ENCODE measurements at places on chromosomes 16 and 17. TPM values are rescaled to one million over a fixed set of nuclear protein-coding genes. Genes with fewer than 3 reads are reported as not detected.

DNA sequence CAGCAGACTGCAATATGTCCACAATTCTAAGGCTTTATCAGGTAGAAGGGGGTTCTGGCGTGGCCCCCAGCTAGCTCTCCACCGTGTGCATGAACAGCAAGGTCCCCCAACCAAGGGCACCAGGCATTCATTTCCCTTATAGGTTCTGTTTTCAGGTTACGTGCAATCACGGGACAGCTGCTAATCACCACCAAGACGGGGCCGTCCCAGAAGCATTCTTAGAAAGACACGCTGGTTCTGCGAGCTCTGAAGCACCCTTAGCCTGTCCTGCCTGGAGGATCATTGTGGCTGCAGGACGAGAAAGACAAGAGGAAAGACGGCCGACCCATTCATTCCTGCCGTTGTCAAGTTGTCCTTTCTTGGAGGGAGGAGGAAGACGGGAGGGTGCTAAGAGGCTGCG is 302.9 kb downstream of the SOX9 start:
- DNase-seq: no peak

DNA sequence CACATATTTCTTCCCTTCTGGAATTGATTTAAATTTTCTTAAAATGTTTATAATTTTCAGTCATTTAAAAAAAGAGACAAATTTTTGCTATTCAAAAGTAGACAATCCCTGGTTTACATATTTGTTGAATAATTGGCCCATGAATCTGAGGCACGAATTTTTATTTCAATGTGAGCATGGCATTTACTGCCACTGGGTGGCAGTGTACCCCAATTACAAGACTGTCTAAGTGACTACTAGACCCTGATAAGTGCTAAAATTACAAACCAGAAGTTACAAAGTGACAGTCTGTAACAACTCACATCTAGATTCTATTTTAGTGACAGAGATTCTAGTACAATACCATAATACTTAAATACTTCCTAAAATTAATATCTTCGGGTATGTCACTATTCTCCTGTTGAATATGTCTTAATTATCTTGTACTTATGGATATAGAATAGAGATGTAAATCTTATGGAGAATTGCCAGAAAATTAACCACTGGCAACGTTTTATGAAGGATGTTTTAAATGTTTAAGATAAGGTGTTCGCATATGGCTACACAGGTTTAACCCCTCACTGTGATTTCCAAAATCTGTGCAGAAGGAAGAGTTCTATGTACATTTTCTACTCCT is 235.8 kb downstream of the MAP2K4 start:
- DNase-seq: no peak

DNA sequence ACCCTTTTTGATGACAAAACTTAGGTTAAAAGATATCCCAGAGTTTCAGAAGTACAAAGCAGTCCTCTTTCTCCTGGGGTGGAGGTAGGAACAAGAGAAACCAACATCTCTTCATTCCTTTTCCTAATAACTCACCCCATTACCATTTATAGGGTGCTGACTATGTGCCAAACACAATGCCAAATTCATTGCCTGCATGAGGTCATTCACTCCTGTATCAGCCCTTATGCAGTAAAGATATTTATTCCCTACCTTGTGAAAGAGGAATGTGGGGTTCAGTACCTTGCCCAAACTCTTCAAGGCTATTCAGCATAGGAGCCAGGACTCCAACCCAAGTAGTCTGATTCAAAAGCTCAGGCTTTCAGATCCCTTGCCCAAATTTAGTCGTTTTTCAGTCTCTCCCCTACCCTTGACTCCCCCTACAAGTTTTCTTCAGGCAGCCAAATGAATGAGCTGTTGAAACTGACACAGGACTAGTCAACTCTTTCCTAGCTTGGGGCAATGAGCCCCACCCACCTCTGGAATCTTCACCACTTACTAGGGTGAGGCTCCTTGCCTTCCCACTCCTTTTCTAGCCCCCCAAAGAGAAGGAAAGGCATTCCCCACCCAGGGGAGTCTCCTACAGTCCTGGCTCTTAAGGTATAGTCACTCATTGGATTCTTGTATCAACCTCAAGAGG is 5.9 kb downstream of the KRT14 start:
- no peak for DNase-seq

DNA sequence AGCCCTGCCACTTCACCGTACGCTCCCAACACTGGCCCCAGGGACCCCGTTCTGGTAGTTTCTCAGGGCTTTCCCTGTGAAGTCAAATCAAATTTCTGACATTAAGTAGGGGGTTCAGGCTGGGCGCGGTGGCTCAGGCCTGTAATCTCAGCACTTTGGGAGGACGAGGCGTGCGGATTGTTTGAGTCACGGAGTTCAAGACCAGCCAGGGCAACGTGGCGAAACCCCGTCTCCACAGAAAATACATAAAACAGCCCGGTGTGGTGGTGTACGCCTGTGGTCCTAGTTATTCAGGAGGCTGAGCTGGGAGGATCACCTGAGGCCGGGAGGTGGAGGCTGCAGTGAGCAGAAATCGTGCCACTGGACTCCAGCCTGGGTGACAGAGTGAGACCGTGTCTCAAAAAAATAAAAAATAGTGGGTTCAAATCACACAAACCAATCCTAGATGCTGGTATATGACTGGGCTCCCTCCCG is 632 bp downstream of the CYBC1 start:
- DNase-seq: no peak

DNA sequence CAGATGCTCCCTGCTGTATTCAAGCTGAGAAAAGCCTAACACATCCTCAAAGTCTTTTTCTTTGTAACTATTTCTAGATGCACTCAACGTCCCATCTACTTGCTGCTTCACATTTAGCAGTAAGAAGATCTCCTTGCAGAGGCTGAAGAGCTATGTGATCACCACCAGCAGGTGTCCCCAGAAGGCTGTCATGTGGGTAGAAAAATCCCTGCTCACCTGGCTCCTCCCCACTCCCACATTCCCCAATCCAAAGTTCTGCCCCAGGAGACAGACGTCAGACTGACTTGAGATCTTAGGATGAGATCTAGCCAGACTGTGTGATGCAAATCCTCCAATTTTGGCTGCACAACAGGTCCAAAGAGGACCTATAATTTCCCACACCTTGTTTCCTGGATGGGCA is 1.1 kb downstream of the CCL13 start:
- DNase-seq: no peak

DNA sequence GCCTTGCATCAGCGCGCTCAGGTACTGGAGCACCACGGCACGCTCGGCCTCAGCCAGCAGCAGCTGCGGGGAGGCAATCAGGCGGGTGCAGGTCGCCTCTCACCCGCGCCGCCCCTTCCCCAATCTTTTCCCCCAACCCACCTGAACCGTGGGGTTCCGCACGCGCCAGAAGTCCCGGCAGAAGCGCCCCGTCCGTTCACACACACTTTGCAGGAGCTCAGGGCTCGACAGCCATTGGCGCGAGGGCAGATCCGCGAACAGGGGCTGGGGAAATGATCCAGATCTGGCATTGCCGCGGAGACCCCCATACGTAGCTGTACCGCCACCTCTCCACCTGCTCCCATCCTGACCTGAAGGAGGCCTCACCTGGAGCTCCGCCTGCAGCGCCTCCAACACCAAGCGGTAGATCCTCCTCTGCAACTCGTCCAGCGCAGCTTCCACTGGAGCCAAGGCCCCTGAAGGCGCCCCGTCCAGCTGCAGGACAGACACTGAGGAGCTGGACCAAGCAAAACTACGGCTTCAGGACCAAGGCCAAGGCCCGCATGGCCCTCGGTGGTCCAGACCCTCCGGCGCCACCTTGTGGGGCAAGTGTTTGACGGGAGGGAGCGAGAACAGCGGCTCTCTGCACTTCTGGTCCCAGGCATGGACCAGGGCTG is 1.4 kb upstream of the MATCAP1 start:
- DNase-seq: peak; percentile 97

- DNase-seq: peak; percentile 60
Observed at GRCh38 chr16:56743840-56744239, 13.9 kb downstream of the NUP93 start.

GRCh38 chr16:27193300-27193990 is 9.9 kb upstream of the KDM8 start:
- no peak for DNase-seq

GRCh38 chr16:1580956-1581355 is 30.9 kb downstream of the IFT140 start:
- DNase-seq: no peak

DNA sequence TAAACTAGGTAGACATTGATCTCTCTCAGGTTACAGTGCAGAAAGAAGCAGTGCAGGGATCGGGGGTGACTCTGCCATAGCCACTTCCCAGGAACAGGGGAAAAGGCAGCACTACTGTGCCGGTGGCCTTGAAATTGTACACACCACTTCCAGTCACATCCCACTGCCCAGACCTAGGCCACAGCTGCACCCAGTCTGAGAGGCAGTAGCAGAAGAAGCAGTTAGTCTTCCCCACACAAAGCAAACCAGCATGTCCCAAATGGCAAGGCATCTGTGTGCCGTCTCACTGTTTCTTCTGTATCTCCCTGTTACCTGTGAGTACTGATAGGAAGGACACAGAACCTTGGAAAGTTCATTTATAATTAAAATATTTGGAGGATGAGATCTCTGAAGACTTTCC is 47.0 kb downstream of the TMC6 start:
- DNase-seq: no peak

DNA sequence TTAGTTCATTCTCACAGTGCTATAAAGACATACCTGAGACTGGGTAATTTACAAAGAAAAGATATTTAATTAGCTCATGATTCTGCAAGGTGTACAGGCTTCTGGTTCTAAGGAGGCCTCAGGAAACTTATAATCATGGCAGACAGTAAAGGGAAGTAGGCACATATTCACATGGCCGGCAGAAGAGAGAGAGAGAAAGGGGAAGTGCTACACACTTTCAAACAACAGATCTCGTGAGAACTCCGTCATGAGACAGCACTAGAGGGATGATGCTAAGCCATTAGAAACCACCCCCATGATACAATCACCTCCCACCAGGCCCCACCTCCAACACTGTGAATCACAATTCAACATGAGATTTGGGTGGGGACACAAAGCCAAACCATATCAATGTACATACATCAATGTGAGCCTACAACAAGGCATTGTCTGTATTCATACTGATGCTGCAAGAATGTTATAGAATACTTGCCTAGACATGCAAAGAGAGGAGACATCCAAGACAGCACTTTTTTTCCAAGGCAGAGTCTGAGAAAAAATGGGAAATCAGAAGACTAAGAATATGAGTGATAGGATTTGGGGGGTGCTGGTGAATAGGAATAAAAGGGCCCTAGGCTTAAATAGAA is 114.8 kb upstream of the XYLT1 start:
- DNase-seq: no peak

DNA sequence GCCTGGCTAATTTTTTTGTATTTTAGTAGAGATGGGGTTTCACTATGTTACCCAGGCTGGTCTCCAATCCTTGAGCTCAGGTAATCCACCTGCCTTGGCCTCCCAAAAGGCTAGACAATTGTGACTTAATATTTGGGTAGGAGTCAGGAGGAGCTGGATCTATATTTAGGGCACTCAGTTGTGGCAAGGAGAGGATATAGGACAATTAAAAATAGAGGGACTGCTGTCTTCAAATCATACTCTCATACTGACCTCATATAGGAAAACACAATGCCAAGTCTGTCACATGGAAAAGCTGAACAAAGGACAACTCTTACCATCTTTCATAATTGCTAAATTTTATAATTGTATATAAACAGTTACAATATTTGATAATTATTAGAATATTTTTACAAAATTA is 17.1 kb downstream of the IRX3 start:
- no peak for DNase-seq

- DNase-seq: no peak
Observed at GRCh38 chr16:86229866-86230656, 280.3 kb upstream of the FOXF1 start.

GRCh38 chr16:80623376-80623775 is 82.6 kb downstream of the DYNLRB2 start:
- DNase-seq: no peak

DNA sequence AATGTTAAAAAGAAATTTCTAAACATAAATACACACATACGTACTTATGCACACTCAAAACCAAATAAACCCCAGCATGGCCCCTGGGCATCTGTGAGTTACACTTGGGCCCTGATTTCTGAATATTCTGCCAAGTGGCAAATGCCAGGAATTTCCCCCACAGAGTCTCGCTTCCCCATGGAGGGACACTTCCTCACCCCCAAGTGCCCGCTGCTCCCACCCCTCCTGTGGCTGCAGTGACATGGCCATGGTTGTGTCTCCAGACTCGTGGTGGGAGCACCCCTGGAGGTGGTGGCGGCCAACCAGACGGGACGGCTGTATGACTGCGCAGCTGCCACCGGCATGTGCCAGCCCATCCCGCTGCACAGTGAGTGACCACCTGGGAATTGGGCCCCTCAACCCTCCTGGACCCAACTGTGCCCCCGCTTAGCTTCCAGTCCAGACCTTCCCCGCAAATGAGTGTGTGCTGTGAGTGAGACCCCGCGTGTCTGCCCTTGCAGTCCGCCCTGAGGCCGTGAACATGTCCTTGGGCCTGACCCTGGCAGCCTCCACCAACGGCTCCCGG is 4.0 kb downstream of the ITGAD start:
- no peak for DNase-seq

Gene CDH1
- polyA plus RNA-seq: 0.09 TPM

Gene GJD3
- 0.25 TPM for polyA plus RNA-seq

Gene SLC22A31
- polyA plus RNA-seq: not detected

Gene TSNAXIP1
- polyA plus RNA-seq: 1.4 TPM

Gene SALL1
- not detected for polyA plus RNA-seq

Gene TEX14
- 0.05 TPM for polyA plus RNA-seq
